ENCODE measurements at places on chromosomes 16 and 17. TPM values are rescaled to one million over a fixed set of nuclear protein-coding genes. Genes with fewer than 3 reads are reported as not detected.

- DNase-seq, result no peak
- H3K36me3 ChIP-seq, result no peaks in the 10 kb centered on the region
- no peaks in the 10 kb centered on the region for H3K27me3 ChIP-seq
- no peak overlapping the region for H3K27ac ChIP-seq
- no peak overlapping the region for H3K4me3 ChIP-seq
Observed at GRCh38 chr17:30952638-30953393, 18.0 kb upstream of the RNF135 start.

DNA sequence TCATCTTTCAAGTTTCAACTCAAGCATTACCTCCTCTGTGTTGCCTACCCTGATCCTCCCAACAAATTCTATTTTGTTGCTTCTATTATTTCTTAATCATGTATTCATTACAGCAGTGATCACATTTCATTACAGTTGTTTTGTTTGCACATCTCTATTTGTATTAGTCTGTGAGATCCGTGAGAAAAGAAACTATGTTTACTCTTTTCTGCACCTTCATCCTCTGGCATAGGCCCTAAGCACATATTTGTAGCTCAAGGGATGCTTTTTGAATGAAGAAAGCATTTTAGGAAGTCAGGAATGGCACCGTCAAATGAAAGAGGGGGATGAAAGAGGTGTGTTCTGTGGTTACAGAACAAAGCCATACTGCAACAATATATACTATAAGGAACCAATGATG, 110.5 kb downstream of the SHISA6 start:
- no peak for DNase-seq
- no peaks in the 10 kb centered on the region for H3K4me1 ChIP-seq
- no peak overlapping the region for H3K4me3 ChIP-seq

GRCh38 chr17:44918006-44918405, 2.7 kb upstream of the GFAP start:
- no peaks in the 10 kb centered on the region for H3K4me1 ChIP-seq
- no peak overlapping the region for H3K27ac ChIP-seq
- H3K4me3 ChIP-seq, result no peak overlapping the region

Gene CCL17
- not detected for total RNA-seq

- no peaks in the 10 kb centered on the region for H3K27me3 ChIP-seq
- H3K27ac ChIP-seq, result no peak overlapping the region
- no peaks in the 10 kb centered on the region for H3K4me1 ChIP-seq
- no peak for DNase-seq
- H3K36me3 ChIP-seq, result peaks cover 4% of the 10 kb centered on the region
Observed at GRCh38 chr17:37219876-37220606, 155.7 kb upstream of the C17orf78 start.

Gene KIF1C
- total RNA-seq, result 52.4 TPM

Gene GPRC5B
- total RNA-seq, result 4.5 TPM

DNA sequence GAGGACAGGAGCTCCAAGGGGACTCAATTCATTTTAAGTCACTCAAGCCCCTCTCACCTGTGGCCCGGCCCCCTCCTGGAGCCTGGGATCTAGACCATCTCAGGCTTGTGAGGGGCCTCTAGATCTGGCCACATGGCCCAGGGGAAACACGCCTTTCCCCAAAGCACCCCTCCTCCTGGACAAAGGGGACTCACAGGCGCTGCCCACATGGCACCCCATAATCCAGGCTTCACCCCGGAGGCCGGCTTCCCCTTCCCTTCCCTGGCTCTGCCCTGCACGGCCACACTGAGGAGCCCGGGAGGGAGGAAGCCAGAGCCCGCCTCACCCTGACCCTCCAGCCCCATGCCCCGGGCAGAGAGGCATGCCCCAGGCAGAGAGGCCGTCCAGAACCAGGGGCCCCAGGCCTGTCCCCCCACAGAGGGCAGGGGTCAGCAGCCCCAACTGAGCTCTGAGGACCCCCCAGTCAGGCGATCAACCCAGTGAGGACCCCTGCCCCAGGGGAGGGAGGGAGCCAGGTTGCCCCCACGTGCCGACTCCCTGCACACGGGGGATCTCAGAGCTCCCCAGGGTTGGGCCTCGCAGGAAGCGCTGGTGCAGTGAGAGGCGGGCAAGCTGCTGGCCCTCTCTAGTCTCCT, 10.9 kb downstream of the HS3ST6 start:
- no peaks in the 10 kb centered on the region for H3K4me1 ChIP-seq
- no peak for DNase-seq
- no peaks in the 10 kb centered on the region for H3K36me3 ChIP-seq
- H3K27me3 ChIP-seq, result peaks cover 9% of the 10 kb centered on the region
- no peak overlapping the region for H3K4me3 ChIP-seq
